ENCODE measurements at places on chromosomes 12 and 14. TPM values are rescaled to one million over a fixed set of nuclear protein-coding genes. Genes with fewer than 3 reads are reported as not detected.

The ATF1 gene
- total RNA-seq, result 30.3 TPM

The C12orf60 gene
- 3.6 TPM for total RNA-seq

GRCh38 chr12:91896286-91897024, 249.2 kb downstream of the BTG1 start:
- DNase-seq, result no peak

DNA sequence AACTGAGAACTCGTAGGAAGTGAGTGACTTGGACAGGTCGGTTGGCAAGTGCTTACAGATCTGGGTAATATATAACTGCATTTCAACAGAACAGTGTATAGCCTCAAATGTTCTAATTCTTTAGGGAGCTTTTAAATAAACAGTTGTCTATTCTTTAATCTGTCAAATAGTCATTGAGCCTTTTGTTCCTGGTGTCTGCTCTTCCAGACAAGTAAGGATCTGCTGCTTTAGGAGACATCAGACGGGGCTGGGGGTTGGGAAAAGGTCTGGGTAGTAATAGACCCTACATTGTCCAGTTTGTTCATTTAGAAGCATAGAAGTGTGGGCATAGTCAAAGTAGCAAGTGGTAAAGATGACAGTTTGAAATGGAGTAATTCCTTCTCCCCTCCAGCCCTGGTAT, 2.0 kb downstream of the PTPN11 start:
- DNase-seq, result no peak

GRCh38 chr12:132326646-132327045, 2.7 kb downstream of the GALNT9 start:
- DNase-seq, result peak; percentile 12

DNA sequence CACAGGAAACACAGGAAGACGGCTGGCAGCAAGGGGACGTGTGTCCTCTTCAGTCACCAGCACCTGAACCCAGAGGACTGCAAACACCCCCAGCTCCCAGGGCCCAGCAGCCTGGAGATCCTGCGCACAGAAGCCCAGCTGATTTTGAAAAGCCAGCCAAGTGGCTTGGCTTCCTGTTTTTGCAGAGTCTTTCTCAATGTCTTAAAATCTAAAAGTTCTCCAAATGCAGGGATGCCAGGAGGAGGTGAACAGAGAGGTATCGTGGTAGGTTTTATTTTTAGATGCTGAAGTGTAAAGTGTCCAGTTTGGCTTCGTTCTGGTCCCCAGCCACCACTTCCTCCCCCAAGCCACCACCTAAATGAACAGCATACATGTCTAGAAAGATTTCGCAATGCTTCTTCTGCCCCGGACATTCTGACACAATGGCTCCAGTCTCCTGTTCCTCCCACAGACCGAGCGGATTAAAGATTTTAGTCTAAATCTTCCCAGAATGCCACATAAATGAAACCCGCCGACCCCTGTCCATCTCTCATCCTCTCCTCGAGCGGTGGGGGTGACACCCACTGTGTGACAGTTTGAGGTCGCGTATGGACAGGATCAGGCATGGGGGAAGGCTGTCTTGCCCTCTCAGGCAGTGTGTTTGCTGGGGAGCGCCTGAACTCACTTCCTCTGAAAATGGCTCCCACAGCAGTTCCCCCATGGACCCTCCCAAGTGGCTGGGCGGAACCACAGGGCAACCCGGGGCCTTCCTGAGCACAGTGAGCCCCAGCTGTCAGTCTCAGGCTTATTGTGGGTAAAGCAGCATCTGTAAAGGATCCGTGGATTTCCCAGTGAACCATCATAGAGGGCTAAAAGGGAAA, 41.6 kb downstream of the ITPK1 start:
- no peak for DNase-seq

DNA sequence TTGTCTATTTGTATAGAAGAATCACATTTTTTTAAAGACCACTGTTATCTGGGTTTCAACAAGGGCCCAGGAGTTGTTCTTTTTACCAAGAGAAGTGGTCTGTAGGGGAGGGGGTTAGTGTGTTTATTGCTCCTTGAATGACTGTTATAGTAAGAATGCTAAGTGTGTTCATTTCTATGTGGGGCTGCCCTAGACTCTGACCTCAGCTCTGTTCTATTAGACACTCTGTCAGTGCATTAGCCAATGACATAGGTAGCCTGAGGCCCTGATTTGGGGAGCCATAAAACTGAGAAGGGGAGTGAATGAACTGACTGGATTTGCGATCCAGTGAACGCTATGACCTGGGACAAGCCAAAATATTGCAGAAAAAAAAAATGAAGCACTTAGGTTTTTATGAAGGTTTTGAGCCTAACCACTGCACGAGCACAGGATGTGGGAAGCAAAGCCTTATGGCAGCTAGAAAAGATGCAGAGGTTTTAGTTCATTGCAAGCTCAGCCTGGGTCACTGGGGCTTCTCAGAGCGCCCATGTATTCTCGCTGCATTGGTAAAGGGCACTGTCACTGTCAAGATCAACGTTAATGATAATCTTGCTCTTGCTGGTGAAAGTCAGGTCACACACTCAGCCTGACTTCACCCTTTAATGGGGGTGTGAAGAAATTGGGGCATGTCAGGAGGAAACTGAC, 63.8 kb downstream of the PRKCH start:
- DNase-seq, result no peak

DNA sequence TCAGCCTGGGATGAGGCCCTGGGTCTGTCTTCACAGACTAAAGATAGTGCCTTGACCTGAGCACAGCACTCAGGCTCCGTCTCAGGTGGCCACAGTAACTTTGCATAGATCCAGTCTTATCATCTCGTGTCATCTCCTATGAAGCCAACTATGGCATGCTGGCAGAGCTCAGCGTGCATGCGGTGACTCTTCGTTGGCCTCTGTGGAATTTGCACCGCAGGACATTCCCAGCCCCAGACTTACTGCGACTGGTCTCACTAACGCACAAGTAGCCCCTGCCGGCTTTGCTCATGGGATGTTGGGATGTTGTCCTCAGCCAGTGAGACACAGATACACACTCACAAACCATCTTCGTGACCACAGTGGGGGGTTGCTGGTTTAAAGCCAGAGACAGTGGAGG, 199.6 kb downstream of the CHST11 start:
- DNase-seq, result no peak

- no peak for DNase-seq
These were observed 10.1 kb upstream of the TWF1 start for GRCh38 chr12:43816168-43816567.

DNA sequence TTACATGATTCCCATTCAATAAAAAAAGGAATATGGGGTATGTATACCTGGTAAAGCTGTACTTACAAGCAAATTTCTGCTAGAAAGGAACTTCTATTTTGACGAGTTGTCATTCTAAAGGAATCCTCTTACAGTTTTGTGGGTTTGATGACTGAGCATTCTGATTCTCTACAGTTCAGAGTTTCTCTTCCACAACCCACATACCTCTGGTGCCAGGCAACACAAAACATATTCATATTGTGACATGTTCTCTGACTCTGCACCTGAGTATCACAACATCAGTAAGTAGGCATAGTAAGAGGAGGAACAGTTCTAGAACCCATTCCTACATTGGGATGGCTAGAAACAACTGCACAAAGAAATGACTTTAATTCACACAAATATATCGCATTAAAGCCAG, 636.6 kb downstream of the MED13L start:
- no peak for DNase-seq

DNA sequence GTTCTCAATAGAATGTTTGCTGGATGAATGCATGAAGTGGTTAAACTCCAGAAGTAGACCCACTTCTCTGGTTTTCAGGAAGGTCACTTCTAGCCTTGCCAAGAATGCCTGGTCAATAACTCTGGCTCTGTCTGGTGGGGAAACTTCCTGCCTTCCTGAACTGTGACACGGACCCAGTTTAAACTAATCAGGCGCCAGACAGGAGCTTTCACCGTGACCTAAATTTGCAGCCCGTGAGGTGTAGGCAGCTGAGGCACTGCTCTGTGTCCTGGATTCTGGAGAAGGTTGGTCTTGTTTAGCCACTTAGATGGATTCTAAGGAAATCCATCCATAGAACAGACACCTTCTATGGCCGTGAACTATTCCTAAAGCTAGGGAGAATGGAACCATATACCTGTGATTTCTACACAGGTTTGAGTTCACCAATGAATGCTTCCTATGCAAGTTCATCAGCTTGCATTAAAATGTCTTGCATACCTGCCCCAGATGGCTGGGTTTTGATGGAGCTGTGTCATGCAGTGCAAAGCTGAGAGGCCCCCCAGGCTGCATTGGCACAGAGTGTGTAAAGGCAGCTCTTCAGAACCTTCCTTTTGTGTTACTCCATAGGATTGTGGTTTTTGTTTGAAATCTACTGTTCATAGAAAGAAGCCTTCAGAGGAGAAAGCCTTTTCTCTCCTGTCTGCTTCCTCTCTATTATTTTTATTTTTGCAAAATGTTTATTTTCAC, 4.4 kb downstream of the CHST11 start:
- no peak for DNase-seq

Data from occipital lobe (tissue), 3 donors.